Gastrocnemius medialis (tissue), 4 donors: ENCODE measurements at places on chromosomes 2 and 18. TPM values are rescaled to one million over a fixed set of nuclear protein-coding genes. Genes with fewer than 3 reads are reported as not detected.

The KATNAL2 gene
- 0.27 TPM for total RNA-seq

The MGAT4A gene
- 14.1 TPM for total RNA-seq

The ACTG2 gene
- total RNA-seq = 2.1 TPM

The CNGA3 gene
- total RNA-seq = not detected

The SLC40A1 gene
- total RNA-seq = 25.9 TPM

The SDC1 gene
- 1.2 TPM for total RNA-seq

DNA sequence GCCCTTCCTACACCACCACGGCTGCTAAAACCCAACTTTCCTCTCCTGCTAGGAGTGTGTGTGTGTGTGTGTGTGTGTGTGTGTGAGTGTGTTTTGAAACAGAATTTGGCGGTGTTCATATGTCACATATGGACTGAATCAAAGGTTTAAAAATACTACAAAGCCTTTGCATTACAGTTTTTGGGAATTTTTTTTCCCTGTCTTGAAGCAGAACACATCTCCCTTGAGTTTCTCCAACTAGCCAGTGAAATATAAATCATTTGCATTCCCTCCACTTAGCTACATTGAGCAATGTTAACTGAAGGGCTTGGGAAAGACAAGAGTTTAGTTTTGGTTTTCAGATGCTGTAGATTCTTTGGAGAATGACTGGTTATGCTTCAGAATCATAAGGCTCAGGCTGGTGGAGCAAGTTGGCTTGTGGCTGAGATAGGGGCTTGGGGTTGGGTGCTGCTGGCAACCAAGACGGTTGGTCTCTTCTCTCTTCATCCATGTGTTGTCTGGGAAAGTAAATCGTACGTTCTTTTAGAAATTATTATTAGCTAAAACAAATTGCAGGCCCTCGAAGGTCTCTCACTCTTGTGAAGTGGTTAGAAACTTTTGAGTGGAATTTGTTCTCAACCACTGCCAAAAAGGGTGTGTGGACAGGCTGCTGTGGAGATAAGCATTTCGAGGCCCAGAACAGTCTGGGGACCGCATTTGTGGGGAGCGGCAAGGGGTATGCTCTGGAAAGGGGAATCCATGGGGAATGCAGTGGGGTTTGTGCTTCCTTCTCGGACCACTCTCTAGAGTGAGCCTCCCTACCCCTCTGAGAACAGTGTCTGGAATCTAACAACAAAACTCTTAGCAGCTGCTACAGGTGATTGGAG, 1.4 kb downstream of the NRP2 start:
- peak overlapping the region; percentile 73 for H3K27ac ChIP-seq
- peak overlapping the region; percentile 63 for H3K4me3 ChIP-seq
- peaks cover 24% of the 10 kb centered on the region for H3K4me1 ChIP-seq
- H3K27me3 ChIP-seq = peaks cover 52% of the 10 kb centered on the region
- DNase-seq = no peak

DNA sequence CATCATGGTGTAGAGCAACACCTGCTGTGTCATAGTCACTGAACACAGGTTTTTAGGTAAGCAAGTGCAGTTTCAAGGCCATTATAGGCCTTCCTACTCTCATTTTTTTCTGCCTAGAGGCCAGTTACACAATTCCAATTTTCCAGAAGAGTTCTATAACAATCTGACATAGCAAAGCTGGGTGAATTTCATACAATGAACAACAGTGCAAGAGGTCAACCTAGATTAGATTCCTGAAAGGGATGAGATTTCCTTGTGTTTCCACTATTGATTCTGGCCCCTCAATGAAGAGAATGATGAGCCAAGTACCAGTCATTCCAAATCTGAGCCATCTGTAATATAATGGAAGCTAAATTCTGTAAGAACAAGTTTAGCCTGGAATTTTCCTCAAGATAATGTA, 15.3 kb upstream of the CD28 start:
- DNase-seq = no peak
- H3K27ac ChIP-seq = peak overlapping the region; percentile 6
- no peaks in the 10 kb centered on the region for H3K27me3 ChIP-seq

- no peaks in the 10 kb centered on the region for H3K36me3 ChIP-seq
- peak overlapping the region; percentile 89 for H3K27ac ChIP-seq
- no peak overlapping the region for H3K4me3 ChIP-seq
- H3K4me1 ChIP-seq = peaks cover 24% of the 10 kb centered on the region
Measured at GRCh38 chr18:58843688-58844035, 21.0 kb upstream of the ZNF532 start.

GRCh38 chr2:67560771-67561456, 163.8 kb downstream of the ETAA1 start:
- H3K36me3 ChIP-seq = no peaks in the 10 kb centered on the region
- DNase-seq = no peak
- H3K4me1 ChIP-seq = no peaks in the 10 kb centered on the region
- H3K27me3 ChIP-seq = no peaks in the 10 kb centered on the region
- H3K27ac ChIP-seq = no peak overlapping the region

DNA sequence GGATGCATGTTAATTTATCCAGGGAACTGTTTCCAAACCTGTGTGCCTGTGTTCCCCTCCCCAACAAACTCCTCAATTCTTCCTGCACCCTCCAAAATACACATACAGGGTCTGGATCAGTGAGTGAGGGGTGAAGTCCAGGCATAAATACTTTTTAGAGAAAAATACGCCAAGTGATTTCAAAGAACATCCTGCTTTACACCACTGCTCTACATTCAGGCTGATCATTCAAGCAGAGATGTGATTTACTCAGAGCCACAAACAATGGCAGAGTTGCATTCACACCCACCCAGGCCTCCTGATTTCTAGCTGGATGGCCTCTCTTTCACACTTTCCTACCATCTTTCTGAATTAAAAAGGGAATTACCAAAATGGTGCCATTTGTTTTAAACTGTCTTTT, 289.5 kb upstream of the SLC14A2 start:
- H3K27me3 ChIP-seq = no peaks in the 10 kb centered on the region
- peak overlapping the region; percentile 82 for H3K27ac ChIP-seq
- H3K4me3 ChIP-seq = no peak overlapping the region
- no peak for DNase-seq
- H3K4me1 ChIP-seq = peaks cover 91% of the 10 kb centered on the region
- no peaks in the 10 kb centered on the region for H3K36me3 ChIP-seq
